Mucosa of descending colon (tissue), 3 donors: ENCODE measurements at places on chromosomes 6 and 20. TPM values are rescaled to one million over a fixed set of nuclear protein-coding genes. Genes with fewer than 3 reads are reported as not detected.

Gene PGC
- not detected for total RNA-seq

DNA sequence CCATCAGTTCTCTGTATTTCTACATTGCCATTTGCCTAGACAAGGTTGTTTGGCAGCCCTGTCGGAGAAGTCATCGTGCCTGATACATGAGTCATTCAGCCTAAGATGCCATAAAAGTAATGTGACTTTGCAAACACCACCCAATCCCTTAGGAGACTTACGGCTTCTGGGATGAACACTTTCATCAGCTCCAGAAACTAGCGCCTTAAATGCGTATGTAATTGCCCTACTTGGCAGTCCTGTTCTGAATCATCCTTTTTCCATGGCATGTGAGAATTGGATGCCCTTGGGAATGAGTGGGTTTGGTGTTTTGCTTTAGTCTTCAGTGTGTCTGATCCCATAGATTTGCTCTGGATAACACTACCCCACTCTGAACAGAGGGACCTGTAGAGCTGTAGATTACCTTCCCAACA is 158.5 kb downstream of the SASH1 start:
- no peak for DNase-seq

GRCh38 chr20:60138256-60139220 is 180.3 kb downstream of the CDH26 start:
- DNase-seq, result peak; percentile 26

DNA sequence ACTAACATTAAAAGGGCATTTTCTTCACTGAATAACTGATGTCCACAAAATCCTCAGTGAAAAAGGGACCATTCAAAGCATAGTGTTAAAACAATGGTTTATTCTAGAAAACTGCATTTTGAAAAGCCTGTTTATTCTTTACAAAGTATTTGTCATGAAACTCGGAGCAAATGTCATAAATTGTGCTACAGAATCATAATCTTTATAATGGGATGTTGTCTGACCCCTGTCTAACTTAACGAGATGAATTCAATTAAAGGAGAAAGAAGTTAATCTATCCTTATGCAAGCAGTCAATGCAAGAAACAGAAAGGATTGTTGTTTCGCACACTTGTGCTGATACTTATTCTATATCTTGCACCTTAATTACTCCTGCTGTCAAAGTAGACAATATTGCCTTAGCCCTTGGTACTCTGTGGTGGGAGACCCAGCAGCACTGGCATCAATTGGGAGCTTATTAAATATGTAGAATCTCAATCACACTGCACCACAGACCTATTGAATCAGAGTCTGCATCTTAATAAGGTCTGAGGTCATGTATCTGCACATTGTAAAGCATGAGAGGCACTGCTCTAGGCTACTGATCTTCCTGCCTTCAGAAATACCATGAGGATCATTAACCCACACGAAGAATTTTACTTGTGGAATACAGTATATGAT is 708.3 kb downstream of the HDGFL1 start:
- no peak for DNase-seq

- no peak for DNase-seq
Observed at GRCh38 chr6:4521070-4521469, 255.1 kb upstream of the CDYL start.

- DNase-seq, result no peak
Observed at GRCh38 chr20:58374906-58375758, 13.9 kb upstream of the VAPB start.
